ENCODE measurements at places on chromosomes 2 and 18.
A peak's percentile ranks its signal among the peaks of the same experiment; 100 is the strongest.

DNA sequence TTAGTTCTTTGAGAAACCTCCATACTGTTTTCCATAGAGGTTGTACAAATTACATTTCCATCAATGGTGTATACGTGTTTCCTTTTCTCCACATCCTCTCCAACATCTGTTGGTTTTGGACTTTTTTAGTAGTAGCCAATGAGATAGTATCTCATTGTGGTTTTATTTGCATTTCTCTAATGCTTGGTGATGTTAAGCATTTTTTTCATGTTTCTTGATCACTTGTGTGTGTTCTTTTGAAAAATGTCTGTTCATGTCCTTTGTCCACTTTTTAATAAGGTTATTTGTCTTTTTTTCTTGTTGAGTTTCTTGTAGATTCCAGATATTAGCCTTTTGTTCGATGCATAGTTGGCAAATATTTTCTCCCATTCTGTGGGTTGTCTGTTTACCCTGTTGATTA lies 392.3 kb upstream of the ZEB2 start:
- no peak for DNase-seq

GRCh38 chr2:129055824-129056223 lies 737.2 kb upstream of the HS6ST1 start:
- no peak for DNase-seq

DNA sequence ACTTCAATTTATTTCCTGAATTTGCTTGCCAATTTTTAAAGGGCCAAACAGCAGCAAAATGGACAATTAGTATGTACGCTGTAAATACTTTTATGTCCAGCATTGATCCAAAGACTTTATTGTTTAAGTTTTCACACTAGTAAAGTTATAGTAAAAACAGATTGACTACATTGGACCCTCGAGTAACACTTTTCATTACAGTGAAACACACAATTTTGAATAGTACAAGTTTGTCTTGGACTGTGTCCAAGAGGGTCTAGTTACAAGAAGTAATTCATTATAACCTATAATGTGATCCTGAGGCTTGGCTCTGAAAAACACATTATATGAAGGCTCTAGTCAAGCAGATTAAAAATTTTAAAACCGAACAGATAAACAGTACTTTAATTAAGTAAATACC lies 11.4 kb upstream of the RBBP8 start:
- no peak for DNase-seq

GRCh38 chr2:239927424-239927981 lies 97.6 kb downstream of the NDUFA10 start:
- DNase-seq, result peak; percentile 33

DNA sequence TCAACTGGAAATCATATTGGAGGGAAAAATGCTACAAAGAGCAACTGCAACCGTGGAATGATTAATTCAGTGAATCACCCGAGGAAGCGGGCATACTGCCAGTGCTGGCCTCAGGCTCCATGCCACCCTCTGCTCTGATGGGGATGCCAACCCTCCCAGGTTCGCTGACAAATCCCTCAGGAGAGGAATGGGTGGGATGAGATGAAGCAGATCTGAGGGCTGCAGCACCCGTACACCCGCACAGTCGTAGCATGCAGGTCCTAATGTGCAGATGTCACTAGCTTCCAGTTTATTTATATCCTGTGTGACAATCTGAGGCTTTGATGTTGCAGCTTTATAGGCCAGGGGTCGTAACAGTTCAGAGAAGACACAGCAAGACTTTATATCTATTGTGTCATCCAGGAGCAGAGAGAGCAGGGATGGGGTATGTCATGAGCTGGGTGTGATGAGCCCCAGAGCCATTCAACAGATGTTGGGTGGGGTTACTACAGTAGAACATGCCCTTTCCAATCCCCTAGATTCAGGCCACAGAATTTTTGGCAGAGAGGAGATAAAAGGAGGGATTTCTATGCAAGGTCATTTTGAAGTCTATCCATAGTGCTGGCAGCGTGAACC lies 44.6 kb downstream of the DPP4 start:
- DNase-seq, result no peak

GRCh38 chr2:12334412-12334966 lies 382.2 kb upstream of the TRIB2 start:
- no peak for DNase-seq

- DNase-seq, result no peak
Observed at GRCh38 chr2:64630752-64631151, 23.0 kb downstream of the SERTAD2 start.

DNA sequence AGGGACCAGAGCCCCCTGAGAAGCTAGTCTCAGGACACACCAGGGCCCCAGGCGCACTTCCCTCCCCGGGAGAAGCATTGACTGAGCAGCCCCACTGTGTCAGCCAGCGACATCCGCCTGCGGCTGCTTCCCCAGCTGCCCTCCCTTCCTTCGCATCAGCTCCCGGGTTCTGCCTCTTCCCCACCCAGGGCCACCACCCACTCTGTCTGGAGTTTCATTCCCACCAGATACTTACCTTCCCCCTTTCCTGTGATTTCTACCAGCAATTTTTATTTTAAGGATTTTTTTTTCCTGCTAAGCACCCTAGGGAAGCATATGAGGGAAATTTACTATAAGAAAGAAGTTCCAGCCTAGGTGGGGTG lies 99.2 kb downstream of the SMAD7 start:
- DNase-seq, result no peak

- no peak for DNase-seq
Observed at GRCh38 chr2:70283500-70284191, 9.9 kb downstream of the SNRPG start.

DNA sequence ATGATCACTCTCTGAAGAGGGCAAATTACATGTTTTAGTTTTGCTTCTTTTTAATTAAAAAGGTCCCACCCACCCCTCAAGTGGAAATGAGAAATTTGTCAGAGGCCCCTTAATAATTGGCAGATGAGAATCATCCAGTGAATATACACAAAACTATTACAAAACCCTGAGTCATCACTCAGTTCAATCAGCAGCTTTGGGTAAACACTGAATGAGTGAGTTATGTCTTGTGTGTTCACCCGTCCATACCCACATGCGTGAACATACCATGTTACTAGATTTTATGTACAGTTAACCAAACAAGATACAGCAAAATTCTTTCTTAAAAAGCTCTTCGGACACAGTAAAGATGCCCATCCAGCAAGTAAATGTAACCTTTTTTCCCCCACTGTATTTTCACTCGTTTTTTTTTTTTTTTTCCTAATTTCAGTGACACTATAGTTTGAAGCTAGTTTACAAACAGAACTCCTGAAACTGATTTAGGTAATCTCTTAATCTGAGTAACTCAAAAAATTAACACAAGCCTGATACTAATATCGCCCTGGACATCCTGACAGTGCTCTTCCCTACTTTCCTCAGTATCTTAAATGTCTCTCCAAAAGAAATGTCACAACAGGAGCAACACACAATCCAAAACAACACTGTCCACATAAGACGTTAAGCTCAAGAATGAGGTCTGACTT lies 1.4 kb downstream of the PSME4 start:
- DNase-seq, result no peak

DNA sequence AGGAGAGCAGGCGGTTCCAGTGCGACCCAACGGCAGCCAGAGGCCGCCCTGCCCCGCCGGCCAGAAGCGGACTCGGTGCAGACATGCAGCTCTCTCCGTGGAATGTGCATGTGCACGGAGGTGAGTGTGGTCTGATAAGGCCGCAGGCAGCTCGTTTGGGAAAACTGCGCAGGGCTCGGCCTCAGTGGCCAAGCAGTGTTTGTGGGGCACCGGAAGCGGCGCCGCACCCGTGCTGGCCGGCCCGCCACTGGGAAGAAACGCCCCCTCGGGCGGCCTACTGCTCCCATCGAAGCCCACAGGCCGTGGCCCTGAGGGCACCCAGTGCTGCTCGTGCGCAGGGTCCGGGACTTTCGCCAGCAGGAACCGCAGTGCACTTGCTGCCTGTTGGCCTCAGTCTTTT lies 25.2 kb downstream of the PRELID3A start:
- no peak for DNase-seq

DNA sequence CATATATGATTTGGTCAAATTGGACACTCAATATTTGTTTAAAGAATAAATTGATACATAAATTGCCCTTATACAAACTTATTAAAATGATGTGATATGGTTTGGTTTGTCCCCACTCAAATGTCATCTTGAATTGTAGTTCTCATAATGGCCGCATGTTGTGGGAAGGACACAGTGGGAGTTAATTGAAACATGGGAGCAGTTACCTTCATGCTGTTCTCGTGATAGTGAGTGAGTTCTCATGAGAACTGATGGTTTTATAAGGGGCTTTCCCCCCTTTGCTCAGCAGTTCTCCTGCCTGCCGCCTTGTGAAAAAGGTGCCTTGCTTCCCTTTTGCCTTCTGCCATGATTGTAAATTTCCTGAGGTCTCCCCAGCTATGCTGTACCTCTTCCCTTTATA lies 34.0 kb upstream of the SLC8A1 start:
- no peak for DNase-seq

DNA sequence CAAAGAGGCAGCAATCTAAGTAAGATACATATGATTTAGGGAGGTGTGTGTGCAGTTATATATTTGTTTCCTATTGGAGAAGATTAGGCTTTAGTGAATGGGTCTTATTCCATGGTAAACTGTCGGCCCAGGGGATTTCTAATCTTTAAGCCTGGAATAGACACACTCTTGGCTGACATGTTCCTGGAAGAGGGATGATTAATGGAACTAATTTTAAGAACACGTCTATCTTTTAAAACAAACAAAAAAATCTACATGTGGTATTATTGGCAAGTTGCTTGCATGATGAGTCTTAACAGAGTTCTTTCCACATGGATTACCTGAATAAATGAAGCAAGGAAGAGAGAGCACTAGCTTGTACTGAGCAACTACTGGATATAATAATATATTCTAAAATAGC lies 114.2 kb upstream of the NT5C1B start:
- DNase-seq, result no peak

DNA sequence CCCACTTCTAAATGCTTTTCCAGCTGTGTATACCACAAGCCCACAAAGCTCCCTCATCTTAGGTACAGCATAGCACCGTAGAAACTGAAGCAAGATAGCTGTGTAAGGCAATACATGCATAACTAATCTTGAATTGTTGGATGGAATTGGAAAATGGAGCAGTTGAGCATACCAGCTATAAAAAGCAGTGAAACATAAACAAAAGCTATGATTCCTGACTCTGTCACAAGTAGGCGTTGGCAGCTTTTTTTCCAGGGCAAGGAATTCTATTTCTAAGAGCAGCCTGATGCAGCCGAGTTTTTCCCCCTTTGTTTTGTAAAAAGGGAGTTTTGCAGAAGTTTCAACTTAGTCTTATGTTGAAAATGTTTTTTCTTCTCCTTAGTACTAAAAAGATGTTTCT lies 32.4 kb downstream of the MOGAT1 start:
- DNase-seq, result no peak

DNA sequence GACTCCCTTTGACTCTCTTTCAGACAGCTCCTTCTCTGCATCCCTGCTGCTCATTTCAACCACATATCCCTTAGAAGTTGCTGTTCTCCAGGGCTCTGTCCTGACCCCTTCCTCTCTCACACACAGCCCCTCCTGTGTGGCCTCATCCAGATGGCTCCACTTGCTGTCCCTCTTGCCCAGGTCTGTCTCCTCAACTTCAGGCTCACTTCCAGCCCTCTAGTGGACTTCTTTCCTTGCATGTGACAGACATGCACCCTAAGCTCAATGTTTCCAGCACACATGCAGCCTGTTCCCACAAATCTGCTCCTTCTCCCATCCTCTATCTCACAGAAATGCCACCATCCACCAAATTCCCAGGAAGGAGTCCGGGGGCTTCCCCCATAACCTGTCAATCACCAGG lies 9.0 kb upstream of the MRPL19 start:
- no peak for DNase-seq

DNA sequence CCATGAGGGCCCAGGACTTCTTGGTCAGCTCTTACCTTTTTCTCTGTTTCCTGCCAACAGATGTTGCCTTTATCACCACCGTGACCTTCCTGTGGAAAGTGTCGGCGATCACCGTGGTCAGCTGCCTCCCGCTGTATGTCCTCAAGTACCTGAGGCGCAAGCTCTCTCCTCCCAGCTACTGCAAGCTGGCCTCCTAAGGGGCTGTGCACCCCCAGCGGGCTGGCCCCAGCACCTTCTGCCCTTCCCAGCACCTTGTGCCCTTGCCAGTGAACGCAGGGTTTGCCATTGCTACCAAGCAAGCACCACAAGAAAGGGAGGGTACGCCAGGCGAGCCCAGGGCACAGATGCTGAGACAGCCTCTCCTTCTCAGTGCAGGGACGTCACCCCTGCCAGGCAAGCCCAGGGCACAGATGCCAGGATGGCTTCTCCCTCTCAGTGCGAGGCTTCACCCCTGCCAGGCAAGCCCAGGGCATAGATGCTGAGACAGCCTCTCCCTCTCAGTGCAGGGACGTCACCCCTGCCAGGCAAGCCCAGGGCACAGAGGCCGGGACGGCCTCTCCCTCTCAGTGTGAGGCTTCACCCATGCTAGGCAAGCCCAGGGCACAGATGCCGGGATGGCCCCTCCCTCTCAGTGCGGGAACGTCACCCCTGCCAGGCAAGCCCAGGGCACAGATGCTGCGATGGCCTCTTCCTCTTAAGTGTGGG lies 18.4 kb upstream of the NFATC1 start:
- DNase-seq, result no peak

GRCh38 chr2:16109821-16110310 lies 169.5 kb downstream of the MYCN start:
- no peak for DNase-seq

DNA sequence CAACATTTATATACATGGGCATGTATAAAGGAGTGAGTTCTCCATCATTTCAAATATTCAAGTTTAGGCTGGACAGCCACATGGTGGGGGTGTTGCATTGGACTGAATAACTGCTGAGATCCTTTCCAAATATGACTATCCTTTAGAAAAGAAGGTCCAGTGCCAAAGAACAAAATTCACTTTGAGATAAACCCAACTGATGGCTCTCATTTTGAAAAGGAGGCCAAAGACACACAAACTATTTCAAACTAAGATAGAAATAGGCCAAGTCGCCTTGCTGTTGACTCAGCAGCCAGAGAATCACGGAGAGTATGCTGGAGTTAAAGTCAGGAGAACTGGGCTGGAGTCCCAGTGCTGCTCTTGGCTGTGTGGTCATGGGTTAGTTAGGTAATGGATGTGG lies 204.5 kb upstream of the LRATD1 start:
- no peak for DNase-seq

GRCh38 chr2:176652300-176653182 lies 383.3 kb downstream of the MTX2 start:
- no peak for DNase-seq

Measured in activated CD8-positive, alpha-beta memory T cell treated with anti-CD3 and anti-CD28 coated beads for 1 hour (primary cell).